ENCODE measurements at places on chromosomes 5 and 9.

DNA sequence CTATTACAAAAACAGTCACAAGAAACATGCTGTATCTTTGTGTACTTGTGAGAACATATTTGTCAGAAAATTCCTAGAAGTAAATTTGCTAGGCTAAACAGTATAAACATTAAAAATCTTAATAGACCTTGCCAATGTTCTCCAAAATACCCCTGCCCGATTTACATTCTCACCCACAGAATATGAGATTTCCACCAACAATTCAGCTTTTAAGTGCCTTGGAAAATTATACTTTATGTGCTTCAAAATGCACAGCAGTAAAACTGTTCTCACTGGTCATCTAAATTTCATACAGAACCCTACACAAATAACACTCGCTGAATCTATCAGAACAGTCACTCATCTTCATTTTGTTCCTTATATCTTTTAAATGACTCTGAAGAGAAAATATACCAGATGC is 5.5 kb downstream of the MLLT3 start:
- DNase-seq = no peak

GRCh38 chr9:16120727-16121126 is 567.9 kb downstream of the CCDC171 start:
- no peak for DNase-seq

- no peak for DNase-seq
Measured at GRCh38 chr5:15243301-15244020, 256.5 kb upstream of the FBXL7 start.

DNA sequence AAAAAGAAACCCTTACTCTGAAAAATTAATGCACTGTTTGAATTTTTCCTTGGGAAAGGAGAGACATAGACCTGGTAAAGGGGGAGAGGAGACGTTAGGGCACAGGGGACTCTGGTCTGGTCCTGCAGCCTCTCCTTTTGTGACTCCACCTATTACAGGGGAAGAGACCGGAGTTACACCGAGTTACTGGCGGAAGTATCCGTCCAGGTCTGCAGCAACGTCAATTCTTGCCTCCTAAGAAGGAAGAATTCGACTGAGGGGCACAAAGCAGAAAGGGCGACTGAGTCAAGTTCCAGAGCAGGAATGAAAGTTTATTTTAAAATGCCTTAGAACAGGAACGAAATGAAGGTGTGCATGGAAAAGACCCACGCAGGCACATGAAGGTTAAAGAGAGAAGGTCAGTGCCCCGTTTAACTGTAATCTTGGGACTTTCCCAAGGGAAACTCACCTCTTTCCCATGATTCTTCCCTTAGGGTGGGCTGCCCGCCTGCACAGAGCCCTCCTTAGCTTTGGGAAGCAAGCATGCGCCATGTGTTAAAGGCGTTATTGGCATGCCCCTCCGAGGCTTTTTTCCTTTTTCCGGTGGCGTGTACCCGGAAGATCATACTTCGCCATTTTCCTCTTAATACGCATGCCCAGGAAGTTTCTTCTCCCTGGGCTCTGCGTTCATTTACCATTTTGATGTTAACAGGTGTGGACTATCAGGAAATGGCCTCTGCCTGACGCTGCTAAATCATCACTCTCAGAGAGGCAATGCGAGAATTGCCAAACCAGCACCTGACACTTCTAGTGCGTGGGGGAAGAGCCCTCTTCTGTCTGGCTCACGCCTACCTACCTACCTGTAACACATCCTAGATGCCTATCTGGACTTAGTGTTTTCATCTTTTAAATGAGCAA is 409.6 kb upstream of the PAPPA start:
- no peak for DNase-seq

DNA sequence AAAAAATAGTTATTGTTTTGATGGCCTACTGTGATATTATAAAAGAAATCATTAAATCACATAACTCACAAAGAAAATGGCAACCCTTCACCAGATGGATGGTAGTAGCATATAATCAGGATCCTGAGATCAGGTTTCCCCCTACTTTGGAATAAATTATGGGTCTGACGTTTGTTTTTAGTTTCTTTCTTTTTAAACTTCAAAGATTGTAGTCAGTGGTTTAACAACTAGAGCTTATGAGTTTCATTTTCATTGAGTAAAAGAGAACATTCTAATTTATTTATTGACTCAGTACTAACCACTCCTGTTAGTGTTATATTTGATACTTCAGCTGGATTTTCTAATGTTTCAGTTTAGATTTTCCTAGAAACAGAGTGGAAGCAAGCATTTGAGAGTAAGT is 218.0 kb upstream of the PCSK5 start:
- DNase-seq = no peak

- no peak for DNase-seq
Measured at GRCh38 chr5:128669803-128670202, 131.8 kb upstream of the FBN2 start.

GRCh38 chr5:161547738-161548486 is 1.4 kb upstream of the GABRB2 start:
- DNase-seq = no peak

GRCh38 chr5:44389090-44389822 is at the start of gene FGF10:
Gene FGF10, minus strand, starts transcription at chr5:44389420. Its CDS starts 738 bp downstream, at chr5:44388682.
- DNase-seq = no peak

GRCh38 chr9:3992222-3992621 is 307.6 kb downstream of the GLIS3 start:
- no peak for DNase-seq

DNA sequence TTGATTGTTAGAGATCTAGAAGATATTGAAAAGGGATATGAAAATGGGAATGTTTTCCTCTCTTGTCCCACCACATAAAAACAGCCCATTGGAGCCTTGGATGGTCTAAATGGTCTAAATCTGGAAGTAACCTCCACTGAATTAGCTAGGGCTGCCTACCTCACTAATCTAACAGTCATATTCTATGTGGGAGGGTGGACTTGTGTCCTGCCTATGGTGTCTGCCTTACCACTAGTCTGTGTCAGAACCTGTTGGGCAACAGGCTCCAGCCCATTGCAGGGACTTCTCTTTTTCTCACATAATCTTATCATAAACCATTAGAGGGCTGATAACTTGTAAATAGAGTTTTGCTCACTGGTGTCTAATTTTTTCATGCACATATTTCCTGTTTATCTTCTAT is 548.8 kb upstream of the CDH18 start:
- DNase-seq = no peak

DNA sequence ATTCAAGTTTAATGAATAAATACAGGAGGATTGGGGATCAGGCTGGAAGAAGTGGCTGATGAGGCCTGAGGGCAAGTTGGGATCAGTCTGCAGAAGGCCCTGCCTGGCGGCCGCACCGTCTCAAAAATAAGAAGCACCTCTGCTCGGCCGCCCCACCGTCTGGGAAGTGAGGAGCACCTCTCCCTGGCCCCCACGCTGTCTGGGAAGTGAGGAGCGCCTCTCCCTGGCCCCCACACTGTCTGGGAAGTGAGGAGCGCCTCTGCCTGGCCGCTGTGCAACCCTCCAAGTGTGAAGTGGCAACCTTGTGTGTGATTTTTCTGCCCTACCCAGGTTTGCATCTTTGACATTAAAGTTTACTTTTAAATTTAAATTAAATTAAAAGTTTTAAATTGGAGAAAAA is 35.4 kb downstream of the POLR1E start:
- no peak for DNase-seq

- DNase-seq = no peak
Measured at GRCh38 chr5:43711496-43711895, 108.5 kb downstream of the NNT start.

GRCh38 chr5:518721-519120 is 5.5 kb downstream of the SLC9A3 start:
- DNase-seq = no peak

- no peak for DNase-seq
Measured at GRCh38 chr5:172319708-172320441, 36.3 kb upstream of the UBTD2 start.

GRCh38 chr5:143836161-143836725 is 24.3 kb downstream of the HMHB1 start:
- DNase-seq = no peak

GRCh38 chr5:125847561-125847960 is 575.6 kb upstream of the GRAMD2B start:
- DNase-seq = no peak

- DNase-seq = no peak
Measured at GRCh38 chr5:58383448-58383847, 76.4 kb downstream of the PLK2 start.

- no peak for DNase-seq
Measured at GRCh38 chr5:39138892-39139291, 64.7 kb upstream of the RICTOR start.

GRCh38 chr5:132668706-132669454 is 4.9 kb upstream of the IL4 start:
- DNase-seq = no peak

- DNase-seq = no peak
Measured at GRCh38 chr9:130138171-130138653, 34.0 kb upstream of the NCS1 start.

- peak; percentile 42 for DNase-seq
Measured at GRCh38 chr9:136342181-136343120, 15.1 kb downstream of the GPSM1 start.

- no peak for DNase-seq
Measured at GRCh38 chr5:7650755-7651154, 200.2 kb downstream of the CFAP90 start.

- no peak for DNase-seq
Measured at GRCh38 chr5:95244479-95244878, 40.4 kb downstream of the MCTP1 start.

- no peak for DNase-seq
Measured at GRCh38 chr9:133924453-133924852, 67.7 kb downstream of the VAV2 start.

DNA sequence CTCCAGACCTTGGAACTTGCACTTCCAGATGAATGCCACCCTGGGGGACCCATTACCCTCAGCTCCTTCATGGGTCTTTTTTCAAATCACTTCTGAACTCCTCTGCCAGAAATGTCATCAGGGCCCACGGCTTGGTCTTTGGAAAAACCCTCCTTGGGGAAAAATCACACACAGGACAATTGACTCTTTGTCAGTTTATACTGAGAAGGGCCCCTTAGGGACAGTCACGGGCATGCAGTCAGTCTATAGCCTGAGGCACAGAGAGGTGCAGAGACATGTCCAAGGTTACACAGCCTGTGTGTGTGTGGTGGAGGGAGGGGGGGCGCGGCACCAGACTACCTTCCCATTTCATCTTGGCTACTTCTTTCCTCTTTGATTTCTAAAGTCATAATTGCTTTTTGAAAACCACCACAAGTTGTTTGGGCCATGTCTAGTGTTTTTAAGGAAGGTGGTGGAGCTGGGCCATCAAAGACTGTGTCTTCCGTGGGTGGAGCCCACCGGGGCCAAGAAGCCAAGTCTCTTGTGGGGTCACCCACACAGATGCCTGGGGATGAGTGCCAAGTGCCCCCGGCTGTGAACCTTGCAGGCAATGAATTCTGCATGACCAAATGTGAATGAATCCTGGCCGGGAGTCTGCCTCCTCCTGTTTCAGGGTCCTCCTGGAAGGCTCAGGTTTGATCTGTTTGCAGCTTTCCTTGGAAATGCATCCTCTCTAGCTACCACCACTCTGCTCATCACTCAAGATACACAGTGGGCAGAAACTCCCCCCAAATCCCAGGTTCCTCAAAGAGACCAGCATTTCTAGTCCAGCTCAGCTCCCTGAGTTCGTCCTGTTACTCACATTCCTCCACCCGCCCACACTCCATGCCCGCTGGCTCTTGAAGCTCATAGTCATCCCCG is 200.1 kb upstream of the TBC1D2 start:
- DNase-seq = no peak

- DNase-seq = no peak
Measured at GRCh38 chr9:132007371-132008025, 72.2 kb downstream of the MED27 start.

- no peak for DNase-seq
Measured at GRCh38 chr9:6409811-6410210, 3.2 kb upstream of the UHRF2 start.

DNA sequence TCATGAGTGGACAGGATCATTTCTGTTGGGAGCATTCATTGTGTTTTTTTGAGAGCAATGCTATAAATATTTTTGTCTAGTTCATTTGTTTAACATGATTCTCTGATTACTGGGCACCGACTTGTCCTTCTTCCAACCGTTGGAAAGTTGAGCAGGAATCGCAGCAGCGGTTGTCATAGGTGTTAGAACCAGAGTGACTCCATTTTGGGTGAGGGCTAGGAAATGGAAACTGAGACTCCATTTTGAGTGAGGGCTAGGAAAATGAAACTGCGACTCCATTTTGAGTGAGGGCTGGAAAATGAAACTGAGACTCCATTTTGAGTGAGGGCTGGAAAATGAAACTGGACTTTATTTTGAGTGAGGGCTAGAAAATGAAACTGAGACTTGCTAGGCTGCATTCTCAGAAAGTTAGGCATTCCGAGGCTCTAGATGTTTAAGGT is 100.6 kb downstream of the ICE1 start:
- no peak for DNase-seq

DNA sequence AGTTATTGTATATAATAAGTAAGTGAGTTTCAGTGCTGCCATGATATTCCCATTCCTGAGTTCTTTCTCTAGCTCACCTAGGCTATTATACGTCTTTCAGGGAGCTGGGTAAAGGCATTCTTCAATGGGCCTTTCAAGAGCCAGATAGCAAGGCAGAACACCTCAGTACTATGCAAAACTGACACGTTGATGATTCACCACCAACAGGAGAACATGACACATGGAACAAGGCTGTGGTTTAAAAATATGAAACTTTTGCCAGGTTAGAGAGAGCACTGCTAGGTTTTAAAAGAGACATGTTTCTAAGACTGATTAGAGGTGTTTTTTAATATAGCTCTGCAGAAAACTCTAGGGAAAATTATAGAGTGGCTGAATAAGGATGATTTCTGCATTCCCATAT is 95.9 kb downstream of the UGCG start:
- no peak for DNase-seq

DNA sequence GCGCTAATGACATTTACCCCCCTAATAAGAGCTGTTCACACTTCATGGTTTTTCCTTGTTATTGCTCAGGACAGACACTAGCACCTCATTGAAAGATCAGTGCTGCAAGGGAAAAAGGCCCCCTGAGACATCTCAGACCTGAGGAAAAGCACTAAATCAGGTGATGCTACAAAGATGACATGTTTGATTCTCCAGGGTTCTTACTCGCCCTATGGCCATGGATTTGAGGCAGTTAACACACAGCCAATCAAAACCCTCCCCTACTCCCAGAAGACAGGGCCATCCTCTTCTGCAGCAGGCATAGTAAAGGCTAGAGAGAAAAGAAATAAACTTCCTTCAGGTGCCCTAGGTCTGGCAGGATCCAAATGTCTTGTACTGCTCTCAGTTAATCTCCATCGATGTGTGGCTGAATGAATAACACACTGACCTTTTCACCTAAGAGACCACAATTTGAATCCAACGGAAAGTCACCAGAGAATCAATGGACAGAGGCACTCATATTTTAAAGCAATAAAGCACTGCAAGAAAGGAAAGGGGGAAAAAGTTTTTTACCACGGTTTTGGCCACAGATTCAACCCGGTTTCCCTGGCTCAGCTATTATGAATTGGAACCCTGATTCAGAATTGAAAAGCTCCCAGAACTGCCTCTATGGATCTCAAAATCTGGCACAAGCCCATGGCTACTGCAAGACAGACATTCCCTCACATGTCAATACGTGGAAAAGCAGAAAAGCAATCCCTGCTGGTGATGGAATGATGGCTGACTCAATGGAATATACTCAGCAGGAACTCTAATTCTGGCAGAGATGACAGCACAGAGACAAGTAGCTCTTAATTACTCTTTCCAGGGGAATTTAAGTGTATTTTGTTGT is 329.5 kb downstream of the BNC2 start:
- no peak for DNase-seq

GRCh38 chr5:171744264-171744663 is 41.4 kb upstream of the SMIM23 start:
- no peak for DNase-seq

GRCh38 chr5:83555263-83555662 is 83.7 kb downstream of the VCAN start:
- no peak for DNase-seq

GRCh38 chr5:73564675-73565074 is 764 bp downstream of the ANKRA2 start:
- DNase-seq = no peak

All from stimulated activated CD8-positive, alpha-beta memory T cell treated with anti-CD3 and anti-CD28 coated beads, Interleukin-4, amount 100 ng/mL, for 1 hour (primary cell).